ENCODE measurements at places on chromosomes 1 and 21. TPM values are rescaled to one million over a fixed set of nuclear protein-coding genes. Genes with fewer than 3 reads are reported as not detected.

Gene F13B
- total RNA-seq, result 1.5 TPM

Gene DOP1B
- 36.2 TPM for total RNA-seq

Gene AIRE
- total RNA-seq, result 0.87 TPM

Gene PLK3
- total RNA-seq, result 26.7 TPM

Gene CD58
- 1.2 TPM for total RNA-seq

Gene LRRC39
- total RNA-seq, result 0.45 TPM

Measured in stomach (tissue), 19 donors.